ENCODE measurements at places on chromosomes 7 and 10. TPM values are rescaled to one million over a fixed set of nuclear protein-coding genes. Genes with fewer than 3 reads are reported as not detected.

- peak; percentile 9 for DNase-seq
These were observed 56.3 kb upstream of the MDFIC start for GRCh38 chr7:114865564-114865963.

- DNase-seq, result no peak
These were observed 457.6 kb upstream of the KLF6 start for GRCh38 chr10:4242561-4243035.

- no peak for DNase-seq
These were observed 233.4 kb downstream of the GPR37 start for GRCh38 chr7:124532166-124532565.

The CLRN3 gene
- total RNA-seq, result not detected

The CFAP58 gene
- 0.44 TPM for total RNA-seq

The GDF10 gene
- total RNA-seq, result 2.9 TPM
